ENCODE measurements at places on chromosomes 2 and 18. TPM values are rescaled to one million over a fixed set of nuclear protein-coding genes. Genes with fewer than 3 reads are reported as not detected.
A peak's percentile ranks its signal among the peaks of the same experiment; 100 is the strongest.

The TFPI gene
- total RNA-seq = not detected

The PLCD4 gene
- total RNA-seq = 0.10 TPM

DNA sequence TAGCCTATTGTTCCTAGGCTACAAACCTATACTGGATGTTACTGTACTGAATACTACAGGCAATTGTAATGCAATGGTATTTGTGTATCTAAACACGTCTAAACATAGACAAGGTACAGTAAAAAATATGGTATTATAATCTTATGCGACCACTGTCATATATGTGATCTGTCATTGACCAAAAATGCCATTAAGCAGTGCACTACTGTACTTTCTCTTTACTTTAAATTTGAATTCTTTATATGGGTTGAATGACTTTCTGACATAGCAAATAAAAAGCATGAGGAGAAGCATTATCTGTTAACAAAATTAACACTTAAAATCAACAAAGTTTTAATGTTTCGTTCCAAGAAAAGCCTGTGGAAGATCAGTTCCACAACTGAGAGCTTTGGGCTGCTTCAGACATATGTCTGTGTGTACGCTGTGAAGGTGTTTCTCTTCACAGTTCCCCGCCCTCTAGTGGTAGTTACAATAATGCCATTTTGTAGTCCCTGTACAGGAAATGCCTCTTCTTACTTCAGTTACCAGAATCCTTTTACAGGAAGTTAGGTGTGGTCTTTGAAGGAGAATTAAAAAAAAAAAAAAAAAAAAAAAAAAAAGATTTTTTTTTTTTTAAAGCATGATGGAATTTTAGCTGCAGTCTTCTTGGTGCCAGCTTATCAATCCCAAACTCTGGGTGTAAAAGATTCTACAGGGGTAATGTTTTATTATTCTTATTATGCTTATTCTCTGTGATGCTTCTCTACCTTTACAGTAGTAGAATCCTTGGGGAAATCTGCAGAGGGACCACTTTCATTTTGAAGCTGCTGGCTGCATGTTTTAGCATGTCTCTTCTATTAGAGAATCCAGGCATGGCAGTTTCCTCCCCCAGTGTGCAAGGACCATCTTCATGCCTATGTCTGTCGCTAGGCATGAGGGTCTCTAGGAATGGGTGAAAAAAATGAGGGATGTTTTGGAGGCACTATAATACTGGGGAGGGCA is 54.5 kb downstream of the SCN2A start:
- DNase-seq = peak; percentile 31

The PRPF40A gene
- 113 TPM for total RNA-seq

- no peak for DNase-seq
Observed at GRCh38 chr2:177260379-177260778, 4.1 kb downstream of the NFE2L2 start.

GRCh38 chr2:88967844-88968243 is 276.4 kb downstream of the RPIA start:
- DNase-seq = no peak

- DNase-seq = no peak
Observed at GRCh38 chr2:123502931-123503330, 522.2 kb upstream of the CNTNAP5 start.

DNA sequence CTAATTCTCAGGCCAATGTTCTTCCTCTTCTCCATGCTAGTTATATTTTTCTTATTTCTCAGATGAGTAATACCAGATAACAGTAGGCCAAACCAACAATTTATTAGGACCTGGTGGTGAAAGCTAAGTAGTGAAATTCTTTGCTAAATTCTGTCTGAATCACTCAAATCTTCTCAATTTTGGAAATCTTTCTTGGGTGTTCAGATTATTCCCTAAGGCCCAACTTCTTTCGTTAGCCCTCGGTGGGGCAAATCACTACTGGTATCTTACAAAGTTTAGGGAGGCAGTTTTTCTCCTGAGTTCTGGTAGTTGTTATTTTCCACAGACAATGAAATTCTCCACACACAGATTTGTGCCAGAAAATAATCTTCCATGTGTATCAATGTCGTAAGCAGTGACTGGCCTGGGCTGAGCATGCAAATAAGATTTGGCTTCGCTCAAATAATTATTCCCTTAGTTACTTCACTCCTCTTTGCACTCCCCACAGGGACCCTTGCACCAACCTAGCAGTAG is 443.5 kb upstream of the SLC14A2 start:
- no peak for DNase-seq

DNA sequence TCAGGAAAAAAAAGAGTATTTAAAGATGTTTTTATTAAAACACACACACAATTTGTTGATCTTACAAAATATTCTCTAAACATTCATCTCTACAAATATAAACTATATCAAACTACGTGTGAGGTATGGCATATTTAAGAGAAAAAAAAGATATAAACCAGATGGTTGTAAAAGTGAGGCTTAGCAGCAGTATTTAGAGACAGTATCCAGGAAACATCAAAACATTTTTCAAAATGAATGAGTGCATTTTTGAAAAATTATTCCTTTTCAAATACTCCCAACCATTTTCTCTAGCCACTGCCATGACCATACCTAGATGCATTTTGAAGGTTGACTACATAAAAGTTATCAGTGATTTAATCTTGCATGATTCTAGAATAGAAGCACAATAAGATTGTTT is 38.2 kb upstream of the RAB27B start:
- no peak for DNase-seq

The STK16 gene
- 41.6 TPM for total RNA-seq

- DNase-seq = peak; percentile 50
Observed at GRCh38 chr2:218658671-218659257, 659 bp downstream of the ZNF142 start.

The PPIG gene
- total RNA-seq = 48.8 TPM

GRCh38 chr18:46013484-46014189 is 46.5 kb upstream of the EPG5 start:
- DNase-seq = no peak

- DNase-seq = no peak
Observed at GRCh38 chr2:88452980-88453582, 588 bp upstream of the FOXI3 start.

DNA sequence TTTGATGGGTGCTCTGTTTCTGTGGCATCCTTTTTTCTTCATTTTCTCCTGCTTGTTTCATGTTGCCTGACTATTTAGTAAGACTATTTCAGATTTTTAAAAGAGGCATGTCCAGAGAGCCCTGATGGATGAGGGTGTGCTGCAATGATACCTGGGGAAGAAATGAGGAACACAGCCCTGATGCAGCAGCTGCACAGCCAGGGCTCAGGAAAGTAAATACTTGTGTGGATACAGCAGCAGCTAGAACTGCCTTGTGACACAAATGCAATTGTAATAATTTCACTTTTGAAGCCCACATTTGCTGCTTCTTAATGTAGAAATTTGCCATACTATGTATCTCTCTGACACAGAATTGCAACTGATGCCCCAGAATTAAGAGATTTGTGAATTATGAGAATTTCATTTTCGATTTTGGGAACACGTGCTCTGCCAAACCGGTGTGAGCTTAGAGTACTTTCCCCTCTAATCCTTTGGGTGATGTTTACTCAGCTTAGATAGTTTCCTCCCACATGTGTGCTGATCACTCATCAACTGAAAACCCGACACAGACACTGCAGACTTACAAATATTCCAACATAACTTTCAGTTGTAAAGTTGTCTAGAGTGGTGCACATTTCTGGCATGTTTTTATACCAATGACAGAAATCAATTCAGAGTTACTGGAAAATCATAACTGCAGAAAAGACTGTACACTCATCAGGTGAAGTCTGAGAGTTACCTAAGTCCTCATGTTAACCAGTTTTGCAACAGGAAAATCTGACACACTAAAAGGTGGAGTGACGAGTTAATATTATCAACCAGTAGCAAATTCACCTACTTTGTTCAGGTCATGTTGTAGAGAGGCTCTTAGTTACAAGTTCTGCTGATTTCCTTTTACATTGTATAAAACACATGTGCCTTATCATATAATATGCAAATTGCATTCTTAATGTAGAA is 383.4 kb downstream of the CBLN2 start:
- no peak for DNase-seq

The ZNF385B gene
- total RNA-seq = not detected

The GPR39 gene
- total RNA-seq = not detected

DNA sequence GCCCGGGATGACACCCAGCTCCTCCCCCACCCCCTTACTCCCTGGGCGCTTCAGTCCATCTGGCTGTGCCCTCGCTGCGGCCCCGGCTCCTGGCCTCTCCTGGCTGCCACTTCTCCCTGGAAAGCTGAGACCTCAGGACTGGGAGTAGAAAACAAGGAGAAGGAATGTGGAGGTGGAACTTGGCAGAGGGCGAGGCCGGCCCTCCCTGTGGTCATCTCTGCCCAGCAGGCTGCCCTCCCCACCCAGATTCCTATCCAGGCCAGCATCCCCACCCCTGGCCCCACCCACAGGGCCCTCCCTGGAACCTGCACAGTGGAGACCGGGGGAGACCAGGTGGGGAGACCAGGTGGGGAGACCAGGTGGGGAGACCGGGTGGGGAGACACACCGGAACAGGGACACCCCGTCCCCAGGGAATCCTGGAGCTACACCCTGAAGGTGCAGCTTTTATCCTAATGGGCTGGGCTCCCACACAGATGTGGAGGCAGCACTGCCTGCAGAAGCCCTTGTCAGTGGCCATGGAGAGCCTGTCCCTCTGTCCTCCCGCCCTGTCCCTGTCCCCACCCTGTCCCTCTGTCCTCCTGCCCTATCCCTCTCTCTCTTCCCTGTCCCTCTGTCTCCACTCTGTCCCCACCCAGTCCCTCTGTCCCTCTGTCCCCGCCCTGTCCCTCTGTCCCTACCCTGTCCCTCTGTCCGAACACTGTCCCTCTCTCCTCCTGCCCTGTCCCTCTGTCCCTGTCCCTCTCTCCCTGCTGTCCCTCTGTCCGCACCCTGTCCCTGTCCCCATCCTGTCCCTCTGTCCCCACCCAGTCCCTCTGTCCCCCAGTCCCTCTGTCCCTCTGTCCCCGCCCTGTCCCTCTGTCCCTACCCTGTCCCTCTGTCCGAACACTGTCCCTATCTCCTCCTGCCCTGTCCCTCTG is 157.1 kb downstream of the PXDN start:
- DNase-seq = no peak

- peak; percentile 51 for DNase-seq
Observed at GRCh38 chr2:118223992-118224894, 136.0 kb downstream of the INSIG2 start.

DNA sequence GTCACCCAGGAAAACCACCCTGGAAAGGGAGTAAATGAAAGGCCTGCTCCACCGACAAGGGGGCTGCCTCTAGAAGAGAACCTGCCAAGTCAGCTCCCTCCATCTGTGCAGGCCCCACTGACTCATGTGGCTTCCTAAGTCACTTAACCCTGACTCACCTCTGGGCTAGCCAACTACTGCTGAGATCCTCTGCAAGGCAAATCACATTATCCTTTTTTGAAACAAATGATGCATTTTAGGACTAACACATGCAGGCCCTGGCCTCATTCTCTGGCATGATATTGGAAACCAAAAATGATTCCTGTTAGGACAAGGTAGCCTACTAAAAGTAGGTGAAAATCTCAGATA is 474.6 kb downstream of the EPHA4 start:
- DNase-seq = no peak

- no peak for DNase-seq
Observed at GRCh38 chr18:40341701-40342100, 1613.3 kb upstream of the PIK3C3 start.

- DNase-seq = no peak
Observed at GRCh38 chr2:236840215-236840614, 245.5 kb upstream of the COPS8 start.

GRCh38 chr2:208358758-208359631 is 47.6 kb upstream of the PTH2R start:
- DNase-seq = no peak

The SPAG16 gene
- total RNA-seq = 8.4 TPM

The ALKAL2 gene
- not detected for total RNA-seq

The HRH4 gene
- total RNA-seq = 0.65 TPM

DNA sequence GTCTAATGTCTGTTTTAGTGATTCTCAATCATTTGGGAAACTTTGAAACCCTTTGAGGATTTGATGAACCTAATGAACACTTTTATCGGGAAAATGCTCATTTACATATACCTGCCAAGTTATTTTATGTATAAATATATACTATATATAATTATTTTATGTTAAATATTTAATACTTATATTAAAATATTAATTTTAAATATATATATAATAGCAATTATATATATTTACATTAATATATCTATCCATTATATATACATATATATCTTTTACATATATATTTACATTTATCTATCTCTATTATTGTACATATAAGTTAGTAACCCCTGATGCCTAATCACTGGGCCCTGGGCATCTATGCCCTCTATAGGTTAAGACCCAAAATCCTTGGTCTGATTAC is 763.3 kb upstream of the FSHR start:
- DNase-seq = no peak

DNA sequence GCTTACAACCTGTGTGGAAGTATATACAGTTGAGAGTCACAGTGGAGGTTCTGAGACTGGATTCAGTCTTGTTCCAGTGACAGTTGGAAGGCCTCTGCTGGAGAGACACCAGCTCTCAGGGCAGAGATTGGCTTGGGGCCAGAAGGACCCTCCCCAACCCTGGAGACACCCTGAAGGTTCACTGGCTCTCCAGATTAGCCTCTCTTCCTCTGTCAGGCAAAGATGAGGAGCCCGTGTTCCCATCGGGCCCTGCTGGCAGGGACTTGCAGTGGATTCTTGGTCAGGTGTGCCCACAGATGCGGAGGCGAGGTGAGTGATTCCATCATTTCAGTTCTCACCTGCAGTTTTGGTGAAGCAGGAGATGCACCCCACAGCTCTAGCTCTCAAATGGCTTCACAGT is 78.6 kb downstream of the FAM210A start:
- no peak for DNase-seq

All from activated CD4-positive, alpha-beta memory T cell treated with anti-CD3 and anti-CD28 coated beads, Interleukin-2, amount 10 ng/mL, durations not matched to agents 7 days and 5 days (primary cell).